ENCODE measurements at places on chromosomes 2 and 18. TPM values are rescaled to one million over a fixed set of nuclear protein-coding genes. Genes with fewer than 3 reads are reported as not detected.

GRCh38 chr2:1681323-1682180 lies 62.8 kb downstream of the PXDN start:
- H3K4me1 ChIP-seq = peaks cover 11% of the 10 kb centered on the region
- no peak overlapping the region for H3K27ac ChIP-seq
- H3K36me3 ChIP-seq = no peaks in the 10 kb centered on the region
- H3K27me3 ChIP-seq = peaks cover 2% of the 10 kb centered on the region
- no peak overlapping the region for H3K4me3 ChIP-seq

The FHOD3 gene
- total RNA-seq = 21.2 TPM

- H3K4me1 ChIP-seq = peaks cover 10% of the 10 kb centered on the region
- H3K27ac ChIP-seq = no peak overlapping the region
- no peaks in the 10 kb centered on the region for H3K36me3 ChIP-seq
- no peak for DNase-seq
Observed at GRCh38 chr2:85181134-85181631, 48.0 kb downstream of the TCF7L1 start.

DNA sequence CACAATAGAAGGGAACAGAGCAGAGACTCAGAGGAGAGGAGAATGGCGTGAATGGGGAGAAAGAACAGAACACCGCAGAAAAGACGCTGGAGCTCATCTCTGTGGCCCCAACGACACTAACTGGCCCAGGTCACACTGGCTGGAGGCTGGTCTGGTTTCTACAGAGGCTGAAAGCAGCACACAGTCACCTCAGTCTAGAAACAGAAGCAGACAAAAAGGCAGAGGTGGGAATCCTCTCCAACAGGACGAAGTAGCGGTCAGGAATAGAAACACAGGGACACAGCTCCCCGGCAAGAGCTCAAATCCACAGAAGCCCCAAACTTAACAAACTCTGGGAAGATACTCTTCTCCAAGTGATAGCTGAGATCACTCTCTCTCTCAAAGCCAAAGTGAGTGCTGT lies 9.2 kb downstream of the SLC66A2 start:
- DNase-seq = no peak
- H3K36me3 ChIP-seq = peaks cover 17% of the 10 kb centered on the region
- peaks cover 9% of the 10 kb centered on the region for H3K27me3 ChIP-seq

The GULP1 gene
- total RNA-seq = 17.7 TPM

- H3K4me1 ChIP-seq = no peaks in the 10 kb centered on the region
- H3K36me3 ChIP-seq = no peaks in the 10 kb centered on the region
- no peak for DNase-seq
- H3K4me3 ChIP-seq = no peak overlapping the region
Observed at GRCh38 chr2:28981620-28982376, 700 bp downstream of the TOGARAM2 start.

GRCh38 chr18:49029628-49030027 lies 78.9 kb upstream of the SMAD7 start:
- no peaks in the 10 kb centered on the region for H3K4me1 ChIP-seq
- no peak overlapping the region for H3K4me3 ChIP-seq
- no peak overlapping the region for H3K27ac ChIP-seq
- peaks cover 12% of the 10 kb centered on the region for H3K27me3 ChIP-seq
- no peak for DNase-seq

- no peak overlapping the region for H3K27ac ChIP-seq
- H3K27me3 ChIP-seq = no peaks in the 10 kb centered on the region
- H3K4me1 ChIP-seq = peaks cover 8% of the 10 kb centered on the region
- no peak for DNase-seq
- peaks cover 4% of the 10 kb centered on the region for H3K36me3 ChIP-seq
- no peak overlapping the region for H3K4me3 ChIP-seq
Observed at GRCh38 chr2:234488913-234489451, 7.9 kb downstream of the ARL4C start.

DNA sequence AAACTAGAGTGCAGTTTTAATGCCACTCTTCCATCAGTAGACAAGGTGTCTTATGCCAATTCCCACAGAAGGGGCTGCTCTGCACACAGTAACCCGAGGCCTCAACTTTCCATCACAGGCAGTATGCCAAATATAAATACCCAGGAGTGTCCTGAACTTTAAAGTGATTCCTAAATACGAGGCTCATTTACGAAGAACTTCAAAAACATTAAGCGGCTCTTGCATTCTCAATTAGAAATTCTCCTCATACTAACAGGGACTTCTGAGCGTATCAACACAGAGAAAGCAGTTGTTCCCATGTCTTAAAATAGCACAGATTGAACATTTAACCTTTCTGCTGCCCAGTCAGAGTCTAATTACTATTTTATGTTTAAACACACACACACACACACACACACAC lies 638.6 kb downstream of the ERBB4 start:
- DNase-seq = no peak
- H3K4me3 ChIP-seq = no peak overlapping the region
- H3K27ac ChIP-seq = no peak overlapping the region
- no peaks in the 10 kb centered on the region for H3K4me1 ChIP-seq
- no peaks in the 10 kb centered on the region for H3K36me3 ChIP-seq

The NPHP1 gene
- total RNA-seq = 2.5 TPM

DNA sequence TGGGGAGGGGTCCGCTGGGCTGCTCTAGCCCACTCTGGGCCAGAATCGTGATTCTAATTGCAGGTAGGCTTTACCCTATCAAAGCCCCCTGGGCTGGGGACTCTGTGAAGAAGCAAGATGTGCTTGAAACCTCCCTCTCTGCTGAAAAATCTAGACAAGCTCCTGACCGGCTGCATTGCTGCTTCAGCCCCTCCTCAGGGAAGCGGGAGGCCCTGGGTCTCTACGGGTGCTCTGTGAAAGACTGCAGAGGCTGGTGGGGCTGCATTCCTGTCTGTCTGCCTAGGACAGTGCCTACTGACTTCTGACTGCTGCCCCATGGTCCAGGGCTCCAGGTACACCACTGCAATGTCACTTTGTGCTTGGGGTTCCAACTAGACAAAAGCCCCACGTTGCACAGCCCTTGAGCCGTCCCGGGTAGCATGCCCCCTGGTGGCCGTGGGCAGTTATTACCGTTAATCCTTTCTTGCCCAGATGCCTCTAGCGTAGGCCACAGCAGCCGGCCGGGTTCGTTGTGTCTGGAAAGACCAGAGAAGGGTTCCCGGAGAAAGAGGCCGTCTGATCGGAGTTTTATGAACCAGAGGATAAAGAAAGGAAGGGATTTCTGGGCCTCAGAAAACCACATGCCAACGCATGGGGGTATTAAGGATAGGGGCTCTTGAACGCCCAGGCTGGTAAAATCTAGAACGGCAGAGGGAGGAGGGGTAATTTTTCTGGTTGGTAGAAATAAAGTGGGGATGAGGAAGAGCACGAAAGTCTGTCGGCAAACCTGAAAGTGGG lies 15.9 kb upstream of the C1QL2 start:
- peak; percentile 78 for DNase-seq
- no peak overlapping the region for H3K27ac ChIP-seq
- H3K4me1 ChIP-seq = no peaks in the 10 kb centered on the region
- H3K36me3 ChIP-seq = no peaks in the 10 kb centered on the region

The METTL21A gene
- total RNA-seq = 19.3 TPM

- H3K27ac ChIP-seq = no peak overlapping the region
- H3K4me1 ChIP-seq = no peaks in the 10 kb centered on the region
- H3K27me3 ChIP-seq = no peaks in the 10 kb centered on the region
- H3K36me3 ChIP-seq = no peaks in the 10 kb centered on the region
- no peak overlapping the region for H3K4me3 ChIP-seq
Observed at GRCh38 chr18:66867653-66868052, 263.8 kb upstream of the CDH19 start.

DNA sequence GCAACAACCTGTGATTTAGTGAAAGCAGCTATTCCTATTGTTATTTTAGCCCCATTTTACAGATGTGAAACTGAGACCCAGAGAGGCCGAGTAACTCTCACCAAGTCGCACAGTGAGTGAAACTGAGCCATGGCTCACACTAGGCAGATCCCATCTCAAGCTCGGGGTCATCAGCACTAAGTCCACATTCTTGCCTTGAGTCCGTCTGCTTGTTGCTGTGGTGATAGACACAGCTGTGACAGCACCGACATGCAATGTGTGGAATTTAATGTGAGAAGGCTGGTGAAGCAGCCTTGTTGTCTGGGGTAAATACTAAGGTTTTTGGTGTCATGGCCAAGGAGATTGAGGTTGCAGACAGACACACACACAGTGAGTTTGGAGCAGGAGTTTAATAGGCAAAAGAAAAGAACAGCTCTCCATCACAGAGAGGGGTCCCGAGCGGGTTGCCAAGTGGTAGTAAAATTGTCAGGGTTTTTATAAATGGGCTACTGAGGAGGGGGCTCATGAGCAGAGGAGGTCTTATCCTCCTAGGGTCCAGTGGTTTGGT lies 40.2 kb upstream of the GMCL1 start:
- no peak overlapping the region for H3K27ac ChIP-seq
- no peaks in the 10 kb centered on the region for H3K36me3 ChIP-seq
- no peak for DNase-seq
- H3K4me1 ChIP-seq = peaks cover 16% of the 10 kb centered on the region

The TXNDC9 gene
- 32.6 TPM for total RNA-seq

- H3K27ac ChIP-seq = no peak overlapping the region
- H3K27me3 ChIP-seq = no peaks in the 10 kb centered on the region
- H3K4me3 ChIP-seq = no peak overlapping the region
- no peaks in the 10 kb centered on the region for H3K4me1 ChIP-seq
- no peak for DNase-seq
Observed at GRCh38 chr2:179580378-179581146, 280.9 kb downstream of the ZNF385B start.

GRCh38 chr18:22637787-22638186 lies 220.1 kb upstream of the CTAGE1 start:
- H3K27me3 ChIP-seq = peaks cover 2% of the 10 kb centered on the region
- no peaks in the 10 kb centered on the region for H3K4me1 ChIP-seq
- H3K27ac ChIP-seq = no peak overlapping the region
- no peak overlapping the region for H3K4me3 ChIP-seq

DNA sequence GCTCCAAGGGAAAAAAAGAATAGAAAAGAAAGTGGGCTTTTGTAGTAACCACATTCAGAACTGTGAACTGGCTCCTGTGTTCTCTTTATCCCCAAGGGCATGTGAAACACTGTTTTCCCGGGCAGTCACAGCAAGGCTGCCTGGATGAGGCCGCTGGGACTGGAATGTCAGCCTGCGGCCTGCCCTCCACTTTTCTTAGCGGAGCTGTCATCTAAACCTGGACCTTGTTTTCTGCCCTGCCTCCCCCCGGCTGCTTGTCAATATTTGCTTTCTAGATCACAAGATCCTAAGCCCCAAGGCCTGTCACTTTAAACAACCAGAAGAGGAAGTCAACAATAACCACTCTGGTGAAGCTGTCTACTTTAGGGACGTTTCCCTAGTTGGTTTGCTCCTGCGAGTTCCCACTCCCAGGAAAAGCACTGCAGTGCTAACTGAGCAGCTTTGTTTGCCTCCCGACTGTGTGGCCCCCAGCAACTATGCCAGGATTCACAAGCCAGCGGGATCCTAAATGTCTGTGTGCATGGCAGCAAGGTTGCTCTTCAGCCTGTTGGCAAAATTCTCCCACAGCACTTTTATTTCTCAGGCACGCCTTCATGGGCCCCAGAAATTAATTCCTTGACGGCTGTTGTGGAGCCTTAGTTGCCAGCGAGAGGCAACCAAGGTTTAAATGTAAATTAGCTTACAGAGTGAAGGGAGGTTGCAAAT lies 30.6 kb downstream of the SOWAHC start:
- no peaks in the 10 kb centered on the region for H3K36me3 ChIP-seq
- peak; percentile 39 for DNase-seq
- peak overlapping the region; percentile 11 for H3K4me3 ChIP-seq
- no peaks in the 10 kb centered on the region for H3K27me3 ChIP-seq

GRCh38 chr2:60516383-60516811 lies 37.1 kb downstream of the BCL11A start:
- H3K27ac ChIP-seq = no peak overlapping the region
- no peaks in the 10 kb centered on the region for H3K27me3 ChIP-seq
- H3K36me3 ChIP-seq = no peaks in the 10 kb centered on the region
- H3K4me1 ChIP-seq = peaks cover 10% of the 10 kb centered on the region

DNA sequence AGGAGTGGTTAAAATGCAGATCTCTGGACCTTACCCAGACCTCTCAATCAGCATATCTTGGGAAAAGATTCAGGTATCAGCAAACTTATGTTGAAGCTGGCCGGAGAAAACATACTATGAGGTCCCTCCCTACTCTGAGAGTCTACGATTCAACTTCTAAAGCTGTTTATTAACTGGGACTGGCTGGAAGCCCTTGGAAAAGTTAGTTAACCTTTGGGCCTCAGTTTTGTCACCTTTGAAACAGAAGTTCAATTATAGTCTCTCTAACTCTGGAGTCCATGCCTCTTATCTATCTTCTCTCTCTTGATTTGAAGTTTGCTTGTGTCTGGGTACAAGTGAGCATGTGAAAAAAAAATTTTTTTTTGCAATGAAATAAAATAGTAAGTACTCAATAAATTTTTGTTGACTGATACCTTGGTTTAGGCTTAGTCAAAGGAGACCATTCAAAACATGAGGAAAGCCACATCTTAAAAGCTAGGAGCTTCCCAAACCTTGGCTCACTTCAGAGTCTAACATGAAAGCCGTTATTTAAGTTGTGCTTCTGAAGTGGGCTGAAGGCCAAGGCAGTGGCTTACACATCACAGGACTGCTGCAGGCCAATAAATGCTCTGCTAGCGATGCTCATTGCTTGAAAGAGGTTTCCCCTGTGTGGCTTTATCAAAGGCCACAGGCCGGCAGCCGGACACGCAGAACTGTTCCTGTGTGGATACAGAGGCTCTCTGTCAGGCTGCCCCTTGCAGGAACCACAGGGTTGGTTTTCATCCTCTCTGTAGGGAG lies 110.6 kb upstream of the FAM136A start:
- H3K4me1 ChIP-seq = no peaks in the 10 kb centered on the region
- H3K36me3 ChIP-seq = no peaks in the 10 kb centered on the region
- DNase-seq = no peak
- H3K27me3 ChIP-seq = peaks cover 4% of the 10 kb centered on the region
- no peak overlapping the region for H3K27ac ChIP-seq

GRCh38 chr2:149129433-149129832 lies 90.9 kb downstream of the LYPD6B start:
- no peak overlapping the region for H3K4me3 ChIP-seq
- DNase-seq = no peak
- H3K4me1 ChIP-seq = peaks cover 7% of the 10 kb centered on the region
- no peaks in the 10 kb centered on the region for H3K36me3 ChIP-seq
- no peak overlapping the region for H3K27ac ChIP-seq
- H3K27me3 ChIP-seq = no peaks in the 10 kb centered on the region

DNA sequence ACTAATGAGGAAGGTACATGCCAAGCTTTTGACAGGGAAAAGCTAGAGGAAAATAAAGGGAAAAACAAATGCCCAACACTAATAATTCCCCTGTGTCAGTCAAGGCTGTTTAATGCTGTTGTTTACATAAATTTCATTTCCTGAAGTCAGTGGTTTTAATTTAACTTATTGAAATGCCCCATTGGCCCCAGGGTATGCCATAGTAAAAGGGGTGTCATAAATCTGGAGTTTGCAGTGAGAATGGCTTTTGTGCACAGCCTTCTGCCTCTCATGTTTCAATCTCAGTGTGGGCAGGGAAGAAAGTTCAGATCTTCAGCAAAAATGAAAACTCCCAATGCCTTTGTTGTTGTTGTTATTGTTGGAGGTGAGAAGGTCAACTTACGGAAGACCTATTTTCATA lies 550.1 kb upstream of the DCC start:
- H3K4me3 ChIP-seq = no peak overlapping the region
- DNase-seq = no peak
- no peaks in the 10 kb centered on the region for H3K36me3 ChIP-seq
- H3K4me1 ChIP-seq = no peaks in the 10 kb centered on the region
- H3K27me3 ChIP-seq = no peaks in the 10 kb centered on the region

GRCh38 chr2:11875481-11875880 lies 129.0 kb downstream of the LPIN1 start:
- no peak overlapping the region for H3K27ac ChIP-seq
- H3K36me3 ChIP-seq = no peaks in the 10 kb centered on the region
- peaks cover 2% of the 10 kb centered on the region for H3K27me3 ChIP-seq
- no peak for DNase-seq
- no peak overlapping the region for H3K4me3 ChIP-seq
- H3K4me1 ChIP-seq = no peaks in the 10 kb centered on the region
